CD4-positive, alpha-beta T cell (primary cell): ENCODE measurements at places on chromosomes 12 and 14. TPM values are rescaled to one million over a fixed set of nuclear protein-coding genes. Genes with fewer than 3 reads are reported as not detected.

GRCh38 chr14:105091517-105092170 is 26.4 kb upstream of the GPR132 start:
- no peak for DNase-seq

DNA sequence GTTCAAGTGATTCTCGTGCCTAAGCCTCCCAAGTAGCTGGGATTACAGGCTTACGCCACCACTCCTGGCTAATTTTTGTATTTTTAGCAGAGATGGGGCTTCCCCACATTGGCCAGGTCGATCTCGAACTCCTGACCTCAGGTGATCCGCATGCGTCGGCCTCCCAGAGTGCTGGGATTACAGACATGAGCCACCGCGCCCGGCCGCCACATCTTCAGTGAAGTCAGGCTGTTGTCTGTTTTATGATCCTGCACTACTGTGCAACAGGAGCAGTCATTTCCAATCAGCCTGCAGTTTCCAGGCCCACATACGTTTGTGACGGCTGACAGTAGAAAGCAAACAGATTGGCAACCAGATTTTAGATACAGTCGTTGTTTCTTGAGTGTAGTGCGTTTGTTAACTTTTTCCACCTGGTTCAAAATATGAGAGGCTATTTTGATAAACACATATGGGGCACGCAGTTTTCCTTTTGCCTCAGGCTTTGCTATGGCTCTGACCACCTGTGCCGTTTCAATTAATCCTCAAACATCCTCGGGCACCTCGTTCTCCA is 74.8 kb downstream of the LGMN start:
- no peak for DNase-seq

DNA sequence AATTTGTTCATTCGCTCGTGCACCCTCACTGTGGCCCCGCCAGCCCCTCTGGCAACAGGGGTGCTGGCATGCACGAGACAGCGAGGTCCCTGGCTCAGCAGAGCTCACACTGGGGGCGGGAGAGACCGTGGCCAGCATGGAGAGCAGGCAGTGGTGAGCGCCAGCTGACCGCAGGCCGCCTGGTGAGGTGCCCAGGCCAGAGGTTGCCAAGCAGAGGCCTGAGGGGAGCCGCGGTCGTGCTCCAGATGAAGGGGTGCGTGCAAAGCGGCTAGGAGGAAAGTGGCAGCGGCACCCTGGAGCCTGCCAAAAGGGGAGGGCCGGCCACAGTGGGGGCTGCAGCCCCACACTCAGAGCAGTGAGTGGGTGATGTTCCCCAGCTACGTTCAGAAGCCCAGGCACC is 56.1 kb downstream of the CDC42BPB start:
- no peak for DNase-seq

DNA sequence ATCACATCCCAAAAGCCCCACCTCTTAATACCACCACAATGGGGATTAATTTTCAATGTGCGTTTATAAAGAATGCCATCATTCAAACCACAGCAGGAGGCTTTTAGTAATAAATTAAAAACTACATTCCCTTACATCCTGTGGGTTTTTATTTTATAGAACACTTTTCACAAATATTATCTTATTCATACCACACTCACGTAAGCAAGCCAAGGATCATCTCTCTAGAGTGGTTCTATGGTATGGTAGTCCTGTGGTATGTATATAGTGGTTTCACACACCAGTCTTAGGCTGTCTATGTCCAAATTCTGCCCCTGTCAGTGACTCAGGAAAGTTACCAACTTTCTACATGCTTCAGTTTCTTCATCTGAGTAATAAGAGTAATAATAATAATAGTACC is 100.2 kb downstream of the GALC start:
- DNase-seq, result no peak

DNA sequence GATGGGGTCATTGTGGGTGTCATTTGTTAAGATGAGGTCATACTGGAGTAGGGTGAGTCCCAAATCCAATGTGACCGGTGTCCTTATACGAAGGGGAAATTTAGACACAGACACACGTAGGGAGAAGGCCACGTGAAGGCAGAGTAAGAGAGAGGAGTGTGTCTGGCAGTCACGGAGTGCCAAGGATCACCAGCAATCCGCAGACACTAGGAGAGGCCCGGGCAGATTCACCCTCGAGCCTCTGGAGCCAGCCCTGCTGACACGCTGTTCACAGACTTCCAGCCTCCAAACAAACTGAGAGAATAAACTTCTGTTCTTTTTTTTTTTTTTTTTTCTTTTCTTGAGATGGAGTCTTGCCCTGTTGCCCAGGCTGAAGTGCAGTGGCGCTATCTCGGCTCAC is 24.9 kb downstream of the BRI3BP start:
- no peak for DNase-seq

DNA sequence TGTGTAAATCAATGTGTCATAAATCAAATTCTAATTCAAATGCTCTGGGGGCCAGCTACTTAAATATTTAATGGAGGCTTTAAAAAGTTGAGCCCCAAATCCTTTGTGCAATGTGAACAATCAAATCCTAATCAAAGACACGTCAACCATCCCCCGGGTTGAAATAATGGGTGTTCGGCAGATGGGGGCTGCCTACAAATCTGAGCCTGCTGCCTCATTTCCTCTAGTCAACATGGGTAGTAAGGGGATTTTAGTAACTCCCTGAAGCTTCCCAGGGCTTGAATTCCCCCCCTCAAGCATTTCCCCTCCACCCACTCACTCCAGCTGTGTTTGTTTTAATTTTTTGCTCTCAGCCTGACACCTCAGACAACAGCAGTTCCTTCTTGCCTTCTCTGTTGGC is 37.8 kb downstream of the SRRM4 start:
- DNase-seq, result no peak

DNA sequence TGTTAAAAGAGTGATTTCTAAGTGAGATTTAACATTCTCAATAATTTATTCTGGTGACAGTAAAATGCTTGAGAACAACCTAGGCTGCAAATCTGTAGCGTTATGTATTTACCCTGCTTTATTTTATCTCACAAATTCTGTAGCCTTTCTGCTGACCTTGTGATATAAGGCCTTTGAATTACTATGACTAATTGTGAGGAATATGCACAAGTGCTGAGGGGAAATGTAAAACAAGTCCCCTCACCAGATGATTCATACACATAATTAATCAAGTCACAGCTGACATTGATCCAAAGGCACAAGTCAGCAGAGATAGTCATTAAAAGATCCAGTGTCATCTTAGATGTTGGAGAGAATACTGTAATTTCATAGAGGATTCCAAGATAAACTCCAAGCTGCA is 992.7 kb upstream of the USP15 start:
- DNase-seq, result no peak

DNA sequence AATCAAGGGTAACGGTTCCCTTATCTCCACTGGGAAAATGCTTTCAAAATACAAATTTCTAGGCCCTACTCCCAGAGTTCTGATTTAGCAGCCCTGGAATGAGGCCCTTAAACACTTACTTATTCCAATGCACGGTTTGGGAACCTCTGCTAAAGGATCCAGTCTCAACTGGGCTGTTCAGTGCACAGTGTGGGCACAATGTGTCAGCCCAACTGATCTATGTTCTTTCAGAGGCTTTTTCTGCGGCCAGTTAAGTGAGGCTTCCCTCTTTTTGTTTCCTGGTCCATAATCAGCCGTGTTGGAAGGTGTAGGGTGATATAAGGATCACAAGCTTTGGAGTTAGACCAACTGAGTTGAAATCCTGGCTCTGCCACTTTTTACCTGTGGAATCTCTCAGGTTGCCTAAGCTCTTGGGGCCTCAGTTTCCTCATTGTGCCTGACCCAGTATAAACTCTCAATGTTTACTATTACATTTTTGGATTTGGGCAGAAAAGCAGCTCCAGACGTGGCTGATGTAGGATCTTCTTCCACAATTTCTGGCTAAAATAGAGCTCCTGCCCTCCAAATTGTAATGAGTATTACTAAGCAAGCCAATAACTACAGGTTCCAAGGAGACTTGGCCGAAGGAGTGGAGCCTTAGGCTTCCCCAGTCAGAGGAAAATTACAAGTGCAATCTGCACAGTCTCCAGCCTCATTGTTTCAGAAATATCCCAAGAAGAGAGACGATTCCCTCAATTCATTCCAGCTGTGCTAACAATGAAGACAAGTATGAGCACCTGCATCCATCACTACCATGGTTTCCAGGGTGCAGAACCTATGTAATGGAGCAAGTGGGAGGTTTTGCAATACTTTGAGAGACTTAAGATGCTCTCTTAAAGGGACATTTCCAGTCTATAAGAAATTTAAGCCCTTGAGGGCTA is 2.3 kb upstream of the ANGEL1 start:
- DNase-seq, result no peak

GRCh38 chr14:54718046-54718445 is 151.1 kb downstream of the SAMD4A start:
- DNase-seq, result no peak

GRCh38 chr14:24296341-24297157 is 3.0 kb downstream of the DHRS1 start:
- peak; percentile 80 for DNase-seq

- DNase-seq, result no peak
Measured at GRCh38 chr12:27968972-27969623, 3.4 kb downstream of the PTHLH start.

GRCh38 chr12:69932154-69932553 is 107.1 kb downstream of the MYRFL start:
- no peak for DNase-seq

DNA sequence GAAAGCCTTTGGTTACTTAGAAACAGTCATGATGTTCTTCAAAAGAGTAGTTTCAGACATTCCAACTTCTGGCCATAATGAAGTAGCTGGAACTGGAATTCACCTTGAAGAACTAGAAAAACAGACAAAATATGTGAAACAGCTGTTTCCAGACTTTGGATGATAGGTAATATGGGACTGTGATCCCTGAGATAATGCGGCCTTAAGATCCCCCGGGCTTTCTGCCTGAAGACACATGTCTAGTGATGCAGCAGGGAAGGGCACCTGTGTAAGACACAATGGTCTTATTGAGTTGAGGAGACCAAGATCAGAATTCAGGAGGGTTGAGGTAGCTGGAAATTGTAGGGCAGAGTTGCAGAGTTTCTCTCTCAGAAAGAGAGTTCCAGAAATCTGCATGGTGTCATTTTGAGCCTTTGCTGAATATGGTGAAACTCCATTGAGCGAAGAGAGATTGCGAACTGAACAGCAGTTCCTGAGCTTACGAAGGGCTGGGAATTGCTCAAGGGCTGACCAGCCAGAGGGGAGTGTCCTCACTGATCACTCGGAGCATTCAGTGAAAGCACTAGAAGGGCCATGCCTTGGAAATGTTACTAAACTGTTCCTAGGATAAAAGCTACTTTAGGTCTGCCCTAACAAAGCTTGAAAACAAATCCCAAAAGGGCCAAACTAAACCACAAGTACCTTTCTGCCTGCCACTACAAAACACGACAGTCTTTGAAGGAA is 41.7 kb upstream of the FRS2 start:
- DNase-seq, result no peak

DNA sequence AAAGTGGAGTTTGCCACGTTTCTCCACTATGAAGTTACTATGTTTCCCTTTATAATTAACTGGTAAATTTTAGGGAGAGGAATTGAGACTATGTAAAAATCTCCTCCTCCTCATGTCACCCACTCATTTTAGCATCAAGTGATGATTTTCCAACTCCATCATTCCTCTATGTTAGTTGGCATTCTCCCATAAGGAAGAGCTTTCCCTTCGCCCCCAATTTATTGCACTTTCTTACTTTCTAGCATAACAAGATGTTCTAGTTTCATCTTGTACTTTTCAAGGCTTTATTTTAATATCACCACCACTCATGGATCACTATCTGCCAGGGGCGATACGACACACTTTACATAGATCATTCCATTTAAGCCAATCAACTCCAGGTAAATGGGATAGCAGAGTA is 97.1 kb downstream of the RPS6KA5 start:
- no peak for DNase-seq

DNA sequence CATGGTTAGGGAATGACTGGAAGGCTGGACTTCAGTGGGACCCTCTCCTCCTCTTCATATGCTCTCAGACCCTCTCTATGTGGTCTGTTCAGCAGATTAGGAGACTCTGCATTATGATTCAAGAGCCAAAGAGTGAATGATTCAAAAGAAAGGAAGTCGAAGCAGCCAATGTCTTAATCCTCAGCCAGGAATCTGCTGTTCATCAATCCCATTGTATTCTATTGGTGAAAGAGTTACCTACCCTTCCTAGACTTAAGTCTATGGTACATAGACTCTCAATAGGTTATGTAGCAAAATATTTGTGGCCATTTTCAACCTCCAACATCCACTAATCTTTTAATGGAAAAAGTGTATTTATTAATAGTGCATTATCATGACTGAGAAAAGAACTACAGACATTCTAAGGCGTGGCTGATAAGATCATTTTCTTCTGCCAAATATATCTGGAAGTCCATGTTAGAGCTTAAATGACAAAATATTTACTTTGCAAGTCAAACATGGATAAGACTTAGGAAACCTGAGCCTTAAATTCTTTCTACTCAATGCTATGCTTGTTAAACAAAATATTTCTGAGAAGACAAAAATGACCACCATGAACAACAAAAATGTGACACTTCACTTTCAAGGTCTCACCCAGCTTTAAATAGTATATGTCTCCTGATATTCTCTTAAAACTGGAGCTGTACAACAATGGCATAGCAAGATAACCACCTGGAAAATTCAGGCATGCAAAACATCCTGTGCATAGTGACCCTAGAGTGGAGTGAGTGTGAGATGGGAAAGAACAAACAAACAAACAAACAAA is 1100.6 kb downstream of the GALC start:
- DNase-seq, result no peak

DNA sequence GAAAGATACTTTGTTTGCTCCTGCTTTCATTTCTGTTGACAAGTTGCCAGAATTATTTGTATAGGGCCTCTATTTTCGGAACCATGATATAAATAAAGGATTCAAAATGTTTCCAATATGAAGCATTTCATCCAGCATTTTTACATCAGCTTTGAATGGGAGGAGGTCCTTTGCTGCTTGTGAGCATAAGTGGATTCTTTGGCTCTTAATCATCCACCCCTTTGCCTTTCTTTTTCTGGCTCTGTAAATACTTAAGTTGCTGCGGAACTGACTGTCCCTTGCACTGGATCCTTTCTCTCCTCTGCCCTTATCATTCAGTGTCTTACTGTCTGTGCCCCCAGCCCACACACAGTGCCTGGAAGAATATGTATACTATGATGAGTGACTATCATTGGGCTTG is 357.3 kb upstream of the RGS6 start:
- DNase-seq, result no peak

DNA sequence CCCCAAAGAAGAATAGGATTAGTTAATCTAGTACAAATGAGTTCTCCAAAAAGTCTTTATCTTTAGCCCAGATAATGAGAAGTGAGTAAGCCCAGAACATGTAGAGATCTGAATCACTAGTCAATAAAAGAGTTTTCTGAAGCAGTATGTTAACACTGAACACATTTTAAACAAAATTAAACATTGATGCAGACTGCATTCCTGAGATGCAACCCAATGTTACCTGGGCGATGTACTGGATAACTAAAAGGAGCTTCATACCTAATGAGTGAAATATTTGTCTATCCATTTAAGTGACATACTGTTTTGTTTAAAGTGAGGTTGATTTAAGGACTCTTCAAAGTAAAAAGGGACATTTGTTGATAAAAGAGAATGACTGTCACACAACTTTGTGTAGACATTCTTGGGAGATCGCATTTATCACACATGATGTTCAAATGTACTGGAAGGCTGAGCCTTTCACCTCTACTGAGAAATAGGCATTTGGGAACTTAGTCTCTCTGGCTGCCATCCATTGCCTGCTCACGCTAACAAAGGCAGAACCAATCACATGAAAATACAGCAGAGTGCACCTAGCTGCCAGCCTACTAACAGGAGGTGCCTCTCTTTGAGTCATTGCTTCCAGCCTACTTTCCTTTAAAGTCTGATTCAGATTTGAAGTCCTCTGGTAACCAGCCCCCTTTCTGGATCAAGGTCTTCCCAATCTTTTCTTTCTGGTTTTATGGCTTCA is 287.7 kb downstream of the BTG1 start:
- DNase-seq, result no peak

PTPRQ gene
- total RNA-seq, result not detected

LGALS3 gene
- 11.7 TPM for total RNA-seq

TAS2R7 gene
- total RNA-seq, result not detected

ABHD12B gene
- not detected for total RNA-seq
